ENCODE measurements at places on chromosomes 5 and 9.

GRCh38 chr5:75536147-75536546 lies 24.5 kb downstream of the POLK start:
- DNase-seq, result no peak

- DNase-seq, result no peak
Measured at GRCh38 chr5:38446029-38446522, 110.4 kb downstream of the LIFR start.

- no peak for DNase-seq
Measured at GRCh38 chr9:4292781-4293180, 7.1 kb downstream of the GLIS3 start.

GRCh38 chr5:73652391-73652790 lies 26.4 kb downstream of the ARHGEF28 start:
- DNase-seq, result no peak

DNA sequence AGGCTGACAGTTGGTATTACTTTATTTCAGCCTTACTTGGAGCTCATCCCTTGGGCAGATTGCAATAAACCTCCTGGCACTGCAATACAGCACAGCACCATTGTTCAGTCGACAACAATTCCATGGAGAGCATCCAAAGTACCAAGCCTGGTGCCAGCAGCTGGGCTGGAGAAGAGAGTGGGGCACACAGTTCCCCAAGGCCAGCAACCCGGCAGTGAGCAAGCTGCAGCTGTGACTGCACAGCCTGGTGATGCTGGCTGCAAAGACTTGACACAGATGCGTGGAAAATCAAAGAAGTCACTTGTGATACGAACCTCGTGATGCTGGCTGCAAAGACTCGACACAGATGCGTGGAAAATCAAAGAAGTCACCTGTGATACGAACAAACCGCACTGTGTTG lies 125.4 kb downstream of the ATPSCKMT start:
- DNase-seq, result no peak
